ENCODE measurements at places on chromosomes 4 and X.
A peak's percentile ranks its signal among the peaks of the same experiment; 100 is the strongest.

GRCh38 chr4:25938787-25939186, 24.8 kb downstream of the SMIM20 start:
- peak; percentile 47 for DNase-seq

DNA sequence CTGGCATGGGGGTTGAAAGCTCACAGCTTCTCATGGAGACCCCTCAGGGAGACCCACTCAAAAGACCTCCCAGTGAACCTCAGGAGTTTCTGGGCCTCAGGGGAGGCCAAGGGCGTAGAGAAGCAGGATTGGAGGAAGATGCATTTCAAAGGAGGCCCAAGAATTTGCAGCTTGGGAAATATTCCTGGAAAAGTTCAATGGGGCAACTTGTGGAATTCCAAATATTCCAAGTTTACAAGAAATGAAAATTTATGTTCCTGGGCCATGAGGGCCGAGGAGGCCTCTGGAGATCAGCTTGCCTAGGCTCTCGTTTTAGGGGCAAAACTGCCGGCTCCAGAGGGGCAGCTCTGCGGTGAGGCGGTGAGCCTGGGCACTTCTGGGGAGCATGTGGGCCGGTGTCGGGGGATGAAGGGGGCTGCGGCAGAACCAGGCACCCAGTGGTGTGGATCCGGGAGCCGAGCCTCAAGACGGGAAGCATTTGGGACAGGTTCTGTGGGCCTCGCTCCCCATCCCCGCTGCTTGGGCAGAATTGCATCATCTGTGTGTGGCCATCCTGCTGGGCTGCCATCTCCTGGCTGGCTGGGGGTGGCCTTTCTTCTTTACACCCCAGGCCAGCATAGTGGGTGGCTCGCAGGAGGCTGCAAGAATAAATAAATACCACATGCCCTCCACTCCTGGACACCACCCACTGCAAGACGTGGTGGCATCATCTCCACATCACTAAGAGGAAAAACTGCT, 54.6 kb upstream of the GPR78 start:
- DNase-seq: no peak

DNA sequence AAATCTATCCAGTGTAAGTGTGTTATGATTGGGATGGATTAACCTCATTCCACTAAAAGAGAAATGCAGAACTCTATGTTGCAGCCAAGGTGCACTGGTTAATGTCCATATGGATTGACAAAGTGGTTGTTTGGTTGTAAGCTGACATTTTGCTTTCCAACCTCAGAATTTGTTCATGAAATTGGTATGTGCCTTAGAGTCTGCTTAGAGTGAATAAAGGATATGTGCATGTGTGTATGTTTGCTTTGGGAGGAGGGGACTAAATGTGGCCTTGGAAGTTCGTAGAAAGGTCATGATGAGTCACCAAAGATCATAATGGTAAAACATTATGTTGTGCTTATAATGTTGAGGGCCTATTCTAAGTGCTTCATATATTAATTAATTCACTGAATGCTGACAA, 44.1 kb upstream of the MBNL3 start:
- no peak for DNase-seq

GRCh38 chrX:13940671-13941070, 89.0 kb downstream of the GEMIN8 start:
- DNase-seq: no peak

- no peak for DNase-seq
Observed at GRCh38 chr4:7434766-7435150, at the start of gene PSAPL1. Gene PSAPL1, minus strand, starts transcription at chr4:7434930. Its CDS starts 51 bp downstream, at chr4:7434879.

GRCh38 chr4:69503558-69503957, 7.9 kb upstream of the UGT2B4 start:
- DNase-seq: no peak

DNA sequence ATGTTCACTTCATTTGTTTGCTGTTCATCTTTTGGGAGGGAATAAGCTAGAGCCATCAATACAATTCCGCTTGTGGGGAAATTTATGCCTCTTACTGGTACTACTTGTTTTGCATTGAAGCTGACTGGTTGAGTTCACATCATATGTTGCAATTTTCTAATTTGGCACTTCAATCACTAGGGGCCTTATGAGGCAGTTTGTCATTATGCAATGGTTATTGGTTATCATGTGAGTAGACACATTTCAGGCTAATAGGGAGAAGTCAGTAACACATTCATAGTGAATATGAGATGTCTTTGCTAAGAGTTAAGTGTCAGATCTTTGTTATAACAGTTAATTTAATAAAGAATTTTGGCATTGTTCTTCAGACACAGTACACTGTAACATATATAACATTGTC, 5.0 kb downstream of the RPL36A start:
- DNase-seq: no peak

GRCh38 chrX:46961574-46962283, 49.5 kb downstream of the JADE3 start:
- no peak for DNase-seq

DNA sequence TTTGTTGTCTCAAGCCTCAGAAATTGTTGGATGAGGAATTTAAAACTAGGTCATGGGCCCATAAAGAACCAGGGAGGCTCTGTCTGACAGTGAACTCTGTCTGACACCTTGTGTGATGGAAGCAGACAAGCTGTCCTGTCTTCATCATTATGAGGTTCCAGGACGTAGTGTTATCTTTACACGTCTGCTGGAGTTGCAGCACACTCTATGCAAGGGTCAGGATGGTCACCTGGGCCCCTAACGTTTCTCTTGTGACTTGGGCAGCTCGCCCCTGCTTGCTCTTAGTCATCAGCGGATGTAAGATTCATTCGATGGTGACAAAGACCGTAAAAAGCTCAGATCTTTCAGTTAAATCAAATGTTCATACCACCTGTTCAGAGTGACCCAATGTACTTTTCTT, 92.0 kb upstream of the ADGRG2 start:
- DNase-seq: no peak

DNA sequence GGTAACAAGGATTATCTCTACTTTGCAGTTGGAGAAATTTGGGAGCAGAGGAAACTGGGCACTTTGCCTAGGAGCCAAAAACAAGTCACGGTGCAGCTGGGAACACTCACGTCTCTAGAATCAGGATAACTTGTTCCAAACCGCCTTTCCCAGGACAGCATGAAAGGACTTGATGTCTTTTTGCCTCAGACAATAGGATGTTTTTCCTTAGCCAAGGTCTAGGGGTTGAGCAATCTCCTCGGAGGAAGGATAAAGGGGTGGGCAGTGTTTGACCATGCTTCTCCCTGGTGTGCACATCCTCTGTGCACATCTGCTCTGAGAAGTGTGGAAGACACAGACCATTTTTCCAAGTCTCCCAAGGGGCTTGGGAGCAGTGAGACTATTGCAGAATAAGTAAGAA, 1.7 kb upstream of the SPARCL1 start:
- DNase-seq: no peak

DNA sequence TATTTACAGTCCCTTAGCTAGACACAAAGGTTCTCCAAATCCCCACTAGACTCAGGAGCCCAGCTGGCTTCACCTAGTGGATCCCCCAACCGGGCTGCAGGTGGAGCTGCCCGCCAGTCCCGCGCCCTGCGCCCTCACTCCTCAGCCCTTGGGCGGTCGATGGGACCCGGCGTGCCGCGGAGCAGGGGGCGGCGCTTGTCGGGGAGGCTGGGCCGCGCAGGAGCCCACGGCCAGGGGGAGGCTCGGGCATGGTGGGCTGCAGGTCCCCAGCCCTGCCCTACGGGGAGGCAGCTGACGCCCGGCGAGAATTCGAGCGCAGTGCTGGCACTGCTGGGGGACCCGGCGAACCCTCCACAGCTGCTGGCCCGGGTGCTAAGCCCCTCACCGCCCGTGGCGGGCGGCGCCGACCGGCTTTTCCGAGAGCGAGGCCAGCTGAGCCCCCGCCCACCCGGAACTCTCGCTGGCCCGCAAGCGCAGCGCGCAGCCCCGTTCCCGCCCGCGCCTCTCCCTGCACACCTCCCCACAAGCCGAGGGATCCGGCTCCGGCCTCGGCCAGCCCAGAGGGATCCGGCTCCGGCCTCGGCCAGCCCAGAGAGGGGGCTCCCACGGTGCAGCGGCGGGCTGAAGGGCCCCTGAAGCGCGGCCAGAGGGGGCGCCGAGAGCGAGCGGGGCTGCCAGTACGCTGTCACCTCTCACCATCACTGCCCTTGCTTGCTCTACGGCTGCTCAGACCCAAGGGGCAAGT, 39.4 kb downstream of the WFS1 start:
- DNase-seq: peak; percentile 11

DNA sequence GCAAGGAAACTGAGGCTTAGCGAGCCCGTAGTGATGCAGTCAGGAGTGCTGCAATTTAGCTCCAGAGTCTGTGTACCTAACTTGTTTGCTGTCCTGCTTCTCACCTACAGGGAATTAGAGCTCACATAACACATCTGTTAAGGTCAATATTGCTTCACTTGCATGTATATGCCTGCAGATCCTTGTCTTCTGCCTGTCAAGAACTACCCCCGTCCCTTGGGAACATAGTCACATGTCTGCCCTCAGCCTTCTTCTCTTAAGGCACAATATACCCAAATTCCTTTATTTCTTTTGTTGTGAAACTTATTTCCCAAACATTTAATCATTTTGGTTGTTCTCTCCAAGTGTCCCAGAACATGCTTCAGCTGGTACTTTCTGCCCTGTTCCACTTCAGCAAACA, 103.3 kb upstream of the LEF1 start:
- no peak for DNase-seq

DNA sequence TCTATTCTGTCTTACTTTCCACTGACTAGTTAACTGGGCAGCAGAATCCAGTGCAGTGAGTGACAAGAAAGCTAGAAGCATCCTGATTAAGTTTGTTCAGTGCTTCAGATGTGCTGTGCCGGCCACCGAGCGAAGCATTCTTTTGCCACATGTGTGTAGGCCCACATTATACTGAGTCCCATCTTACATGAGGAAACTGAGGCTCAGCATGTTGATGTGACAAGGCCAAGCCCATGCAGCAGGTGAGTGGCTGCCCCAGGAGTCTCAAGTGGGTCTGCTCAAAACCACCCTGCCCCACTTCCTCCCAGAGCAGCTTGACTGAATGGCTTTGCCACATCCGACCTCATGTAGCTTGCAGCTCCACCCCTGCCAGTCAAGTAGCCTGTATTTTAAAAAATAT, 50.5 kb downstream of the RHOH start:
- no peak for DNase-seq

DNA sequence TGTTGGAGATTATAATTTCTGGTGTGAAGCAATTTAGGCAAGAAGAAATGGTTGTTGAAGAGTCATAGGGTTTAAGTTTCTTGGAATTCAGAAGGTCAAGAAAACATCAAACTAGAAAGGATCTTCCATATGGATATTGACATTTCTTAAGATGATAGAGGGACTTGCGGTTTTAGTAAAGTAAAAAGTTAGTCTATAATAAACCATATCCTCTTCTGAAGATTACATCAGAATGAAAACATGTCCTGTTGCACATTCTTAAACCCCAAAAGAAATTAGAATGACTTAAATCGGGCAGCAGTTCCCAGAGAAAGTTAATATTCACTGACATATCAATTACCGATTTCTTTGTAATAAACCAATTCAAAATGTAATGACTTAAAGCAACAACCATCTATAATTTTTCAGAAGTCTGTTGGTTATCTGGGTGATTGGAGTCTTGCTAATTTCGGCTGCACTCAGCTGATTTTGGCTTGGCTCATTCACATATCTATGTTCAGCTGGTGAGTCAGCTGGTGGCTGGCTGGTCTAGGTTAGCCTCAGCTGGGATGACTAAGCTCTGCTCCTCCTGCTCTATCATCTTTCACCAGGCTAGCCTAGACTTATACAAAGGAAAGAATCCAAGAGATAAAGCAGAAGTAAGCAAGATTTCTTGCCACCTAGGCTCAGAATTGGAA, 24.4 kb upstream of the DYNLT3 start:
- peak; percentile 2 for DNase-seq

DNA sequence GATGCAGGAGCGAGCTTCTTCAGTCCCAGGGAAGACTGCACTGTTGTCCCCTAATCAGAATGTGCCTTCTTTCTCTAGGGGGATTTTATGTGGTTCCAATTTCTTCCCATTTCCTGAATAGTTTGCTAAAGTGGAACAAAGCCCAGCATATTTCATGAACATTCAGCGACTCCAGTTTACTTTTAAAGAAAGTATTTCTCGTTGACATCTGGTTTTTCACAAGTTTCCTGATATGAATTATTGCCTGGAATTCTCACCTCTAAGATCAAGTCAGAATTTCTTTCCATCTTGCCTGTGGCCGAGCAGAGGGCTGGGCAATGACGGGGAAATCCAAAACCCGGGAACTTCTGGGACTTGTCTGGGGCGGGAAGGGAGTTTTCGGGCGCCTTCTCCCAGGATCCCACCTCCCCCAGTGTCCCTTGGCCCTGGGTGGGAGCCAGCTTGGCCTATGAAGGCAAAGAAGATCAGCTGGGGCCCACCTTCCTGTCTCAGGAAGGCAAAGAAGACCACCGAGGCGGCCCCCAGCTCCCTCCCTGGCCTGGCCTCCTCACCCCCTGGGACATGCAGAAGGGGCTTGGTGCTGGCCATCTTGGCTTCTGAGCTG, 15.4 kb downstream of the SORCS2 start:
- DNase-seq: no peak

DNA sequence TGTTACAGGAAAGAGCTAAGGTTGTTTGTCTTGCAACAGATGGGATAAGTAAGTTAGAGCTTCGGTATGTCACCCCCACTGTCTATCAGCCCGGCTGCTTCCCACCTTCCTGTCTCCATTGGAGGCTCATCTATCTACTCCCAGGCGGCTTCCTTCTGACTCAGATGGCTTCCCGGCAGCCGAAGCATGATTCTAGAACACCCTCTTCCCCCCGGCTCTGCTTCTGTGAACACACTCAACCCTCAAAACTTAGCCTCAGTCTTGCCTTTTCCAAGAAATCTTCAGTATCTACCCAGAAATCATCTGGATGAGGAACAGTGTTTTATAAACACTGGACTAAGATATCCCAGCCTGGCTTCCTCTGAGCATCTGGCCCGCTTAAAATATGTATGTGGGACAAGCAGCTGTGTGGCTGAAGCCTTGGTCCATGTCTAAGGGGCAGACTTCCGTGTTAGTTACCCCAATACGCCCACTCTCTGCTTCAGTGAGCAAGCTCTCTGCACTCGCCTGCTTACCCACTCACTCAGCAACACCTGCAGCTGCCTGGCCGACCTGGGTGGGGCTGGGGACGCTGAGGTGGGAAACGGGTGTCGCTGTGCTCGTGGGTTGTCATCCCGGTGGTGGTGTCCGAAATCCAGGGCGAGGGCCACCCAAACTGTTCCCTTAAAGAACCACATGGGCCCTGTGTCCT, 12.0 kb upstream of the SLC2A9 start:
- DNase-seq: no peak

DNA sequence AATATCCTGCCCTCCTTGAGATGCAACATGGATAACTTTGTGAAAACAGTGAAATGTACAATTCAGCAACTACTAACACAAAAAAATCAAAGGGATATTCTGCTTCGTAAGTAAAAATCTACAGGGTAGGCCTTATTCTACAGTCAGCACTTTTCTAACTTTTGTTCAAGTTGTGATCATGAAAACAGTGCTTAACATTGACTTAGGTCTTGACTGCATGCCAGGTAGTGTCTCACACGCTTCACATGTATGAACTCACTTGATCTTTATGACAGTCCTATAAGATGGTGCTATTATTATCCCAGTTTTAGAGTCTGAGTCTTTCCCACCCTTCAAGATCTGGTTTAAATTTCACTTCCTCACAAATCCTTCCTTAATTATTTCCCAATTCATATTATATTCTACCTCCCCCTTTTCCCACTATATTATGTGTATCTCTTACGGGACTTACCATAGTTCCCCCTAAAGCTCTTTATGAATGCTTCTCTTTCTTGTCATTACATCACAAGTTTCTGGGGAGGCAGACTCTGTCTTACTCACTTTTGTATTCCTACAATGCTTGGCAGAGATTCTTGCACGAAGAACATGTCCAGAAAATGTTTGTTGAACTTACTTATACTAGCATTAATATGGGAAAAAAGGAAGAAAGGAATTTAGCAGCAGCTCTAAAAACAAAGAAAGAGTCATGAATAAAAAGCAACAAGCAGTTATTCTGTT, 179.8 kb downstream of the SCFD2 start:
- no peak for DNase-seq
